ENCODE measurements at places on chromosomes 13 and 19.

DNA sequence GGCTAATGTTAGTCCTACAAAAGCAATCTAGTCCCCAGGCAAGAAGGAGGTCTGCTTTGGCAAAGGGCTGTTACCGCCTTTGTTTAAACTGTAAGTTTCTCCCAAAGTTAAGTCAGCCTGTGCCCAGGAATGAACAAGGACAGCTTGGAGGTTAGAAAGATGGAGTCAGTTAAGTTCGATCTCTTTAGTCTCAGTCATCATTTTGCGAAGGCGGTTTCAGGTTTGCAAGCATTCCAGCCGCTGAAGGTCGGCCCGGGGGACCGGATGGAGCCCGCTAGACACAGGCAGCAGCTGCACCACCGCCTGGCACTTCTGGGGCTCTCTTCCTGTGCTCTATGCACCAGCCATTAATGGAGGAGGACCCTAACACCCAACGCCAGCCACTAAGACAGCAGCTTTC lies 91.3 kb downstream of the STK24 start:
- no peak for DNase-seq

DNA sequence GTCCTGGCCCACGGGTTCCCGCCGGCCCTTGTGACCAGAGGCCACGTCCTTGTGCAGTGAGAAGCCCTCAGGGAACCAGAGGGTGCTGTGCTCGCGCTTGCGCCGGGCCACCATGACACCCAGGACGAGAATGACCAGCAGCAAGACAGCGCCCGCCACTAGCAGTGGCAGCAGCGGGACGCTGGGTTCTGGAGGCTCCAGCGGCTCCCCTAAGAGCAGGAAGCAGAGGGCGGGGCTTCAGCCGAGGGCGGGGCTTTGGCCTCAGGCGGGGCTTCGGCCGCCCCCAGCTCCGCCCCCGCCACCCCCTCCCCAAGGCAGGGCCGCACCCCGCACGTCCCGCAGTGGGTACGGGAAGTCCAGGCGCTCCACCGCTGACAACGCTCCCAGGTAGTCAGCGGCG lies 30.4 kb downstream of the NOTCH3 start:
- no peak for DNase-seq

DNA sequence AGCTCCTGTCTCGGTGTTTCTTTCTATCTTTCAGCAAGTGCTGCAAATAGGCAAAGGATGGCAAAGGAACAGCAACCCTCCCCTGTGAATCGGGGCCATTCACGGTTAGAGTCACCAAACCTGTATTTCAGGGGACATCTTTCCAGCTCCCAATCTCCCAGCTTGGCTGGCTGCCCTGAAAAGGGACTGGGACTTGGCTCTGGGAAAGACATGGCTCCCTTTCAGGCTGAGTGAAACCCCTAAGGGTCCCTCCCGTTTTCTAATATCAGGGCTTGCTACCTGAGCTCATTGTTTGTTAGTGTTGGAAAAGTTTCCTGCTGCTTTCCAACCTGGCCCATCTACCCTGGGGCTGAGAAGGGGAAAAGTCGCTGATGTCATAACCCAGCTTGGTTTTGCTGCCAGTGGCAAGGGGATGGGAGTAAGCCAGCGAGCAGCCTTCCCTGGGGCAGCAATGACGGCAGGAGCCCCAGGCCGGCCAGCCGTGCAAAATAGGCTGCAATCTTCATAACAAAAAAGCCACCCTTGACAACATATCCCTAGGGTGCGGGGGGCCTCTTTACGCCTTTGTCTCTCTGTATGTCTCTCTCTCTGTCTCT lies 29.9 kb downstream of the SERP2 start:
- DNase-seq = no peak

DNA sequence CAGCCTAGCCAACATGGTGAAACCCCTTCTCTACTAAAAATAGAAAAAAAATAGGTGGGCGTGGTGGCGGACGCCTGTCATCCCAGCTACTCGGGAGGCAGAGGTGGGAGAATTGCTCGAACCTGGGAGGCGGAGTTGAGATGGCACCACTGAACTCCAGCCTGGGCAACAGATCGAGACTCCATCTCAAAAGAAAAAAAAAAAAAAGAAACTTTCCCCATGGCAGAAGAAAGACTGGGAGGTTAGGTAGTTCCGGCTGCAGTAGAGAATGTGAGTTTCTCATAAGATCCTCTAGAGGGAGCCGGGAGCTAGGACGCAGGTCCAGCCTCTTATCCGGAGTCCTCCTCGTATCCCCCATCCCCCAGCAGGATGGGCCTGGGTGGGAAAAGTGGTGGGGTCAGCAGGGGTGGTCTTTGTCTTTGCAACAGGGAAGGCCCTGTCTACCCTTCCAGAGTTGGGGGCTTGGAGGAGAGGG lies 13.2 kb upstream of the CREB3L3 start:
- peak; percentile 35 for DNase-seq

DNA sequence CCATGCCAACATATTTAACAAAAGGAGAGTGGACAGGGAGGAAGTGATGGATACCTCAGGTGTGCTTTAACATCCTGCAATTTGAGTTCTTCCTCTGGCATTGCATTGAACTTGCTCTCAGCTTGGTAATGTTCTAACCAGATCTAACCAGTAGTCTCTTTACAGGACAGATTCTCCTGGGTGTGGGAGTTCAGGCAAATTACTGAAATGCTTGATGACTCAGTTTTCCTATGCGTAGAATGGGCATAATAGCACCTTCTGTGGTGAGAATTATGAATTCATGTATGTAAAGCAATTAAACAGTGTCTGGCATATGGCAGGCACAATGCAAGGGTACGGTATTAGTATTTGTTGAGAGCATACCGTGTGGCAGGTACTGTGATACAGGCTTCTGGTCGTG lies 3.6 kb downstream of the AKAP11 start:
- DNase-seq = peak; percentile 33

GRCh38 chr19:50412419-50412818 lies 6.3 kb upstream of the SPIB start:
- no peak for DNase-seq

DNA sequence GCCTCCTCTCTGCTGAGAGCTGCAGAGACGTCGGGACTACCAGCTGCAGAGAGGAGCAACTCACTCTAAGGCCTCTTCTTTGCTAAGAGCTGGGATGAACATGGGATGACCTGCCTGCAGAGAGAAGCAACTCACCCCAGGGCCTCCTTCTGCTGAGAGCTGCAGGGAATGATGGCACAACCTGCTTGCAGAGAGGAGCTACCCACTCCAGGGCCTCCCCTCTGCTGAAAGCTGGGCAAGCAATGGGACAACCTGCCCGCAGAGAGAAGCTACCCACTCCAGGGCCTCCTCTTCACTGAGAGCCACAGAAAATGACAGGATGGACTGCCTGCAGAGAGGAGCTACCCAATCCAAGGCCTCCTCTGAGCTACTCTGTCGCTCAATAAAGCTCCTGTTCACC lies 6.9 kb upstream of the MLLT1 start:
- no peak for DNase-seq

DNA sequence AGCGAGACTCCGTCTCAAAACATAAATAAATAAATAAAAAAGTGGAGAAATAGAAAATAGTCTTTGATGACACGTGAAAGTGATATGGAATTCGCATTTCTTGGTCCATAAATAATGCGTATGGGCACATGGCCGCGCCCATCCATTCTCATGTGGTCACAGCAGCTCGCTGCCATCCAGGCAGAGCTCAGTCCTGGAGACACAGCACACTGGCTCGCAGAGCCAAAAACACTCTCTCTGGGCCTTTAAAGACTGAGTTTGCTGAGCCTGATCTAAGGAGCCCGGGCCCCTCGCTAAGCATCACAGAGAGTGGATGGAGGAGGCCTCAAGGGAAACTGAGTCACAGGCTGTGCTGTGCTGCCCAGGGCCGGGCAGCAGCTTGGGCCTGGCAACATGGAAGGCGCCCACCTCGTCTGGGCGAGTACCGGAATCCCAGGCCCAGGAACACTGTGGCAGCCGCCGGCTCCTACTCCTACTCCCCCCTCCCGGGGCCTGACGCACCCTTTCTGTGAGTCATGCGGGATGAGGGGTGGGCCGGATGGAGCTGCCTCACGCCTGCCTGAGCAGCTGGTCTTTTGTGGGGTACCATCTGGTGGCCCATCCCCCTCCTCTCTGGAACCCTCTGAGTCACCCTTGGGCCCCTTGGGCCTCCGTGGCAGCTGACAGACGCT lies 28.9 kb upstream of the CACTIN start:
- no peak for DNase-seq

DNA sequence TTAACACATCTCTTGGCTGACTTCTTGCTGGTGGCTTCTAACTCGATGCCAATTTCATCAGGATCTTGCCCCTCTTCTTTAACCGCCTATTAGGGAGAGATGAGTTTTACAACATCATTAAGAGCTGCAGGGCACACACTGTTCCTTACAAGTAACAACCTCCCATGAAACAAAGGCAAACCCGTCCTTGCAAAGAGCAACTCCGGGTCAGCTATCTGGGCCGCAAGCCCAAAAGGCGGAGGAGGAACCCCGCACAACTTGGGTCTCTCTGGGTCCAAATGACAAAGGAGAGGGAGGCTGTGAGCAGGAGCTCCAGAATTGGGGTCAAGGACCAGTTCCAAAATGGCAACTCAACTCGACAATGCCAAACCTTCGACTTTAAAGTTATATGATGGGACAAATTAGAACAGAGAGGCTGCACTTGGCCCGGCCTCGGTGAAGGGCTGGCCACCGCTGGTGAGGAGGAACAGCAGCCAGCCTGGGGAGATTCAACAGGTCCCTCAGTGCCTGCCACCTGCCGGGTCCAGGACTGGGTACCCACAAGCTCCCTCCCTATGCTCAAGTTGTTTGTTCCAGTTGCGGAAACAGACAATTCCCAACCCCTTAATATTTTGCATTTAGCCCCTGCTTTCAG lies 1.1 kb downstream of the SAFB2 start:
- DNase-seq = no peak

Data from CD4-positive, alpha-beta T cell treated with Interleukin-15 for 4 hours (primary cell).